Progenitor cell of endocrine pancreas (in vitro differentiated cells): ENCODE measurements at places on chromosomes 6 and 20.

DNA sequence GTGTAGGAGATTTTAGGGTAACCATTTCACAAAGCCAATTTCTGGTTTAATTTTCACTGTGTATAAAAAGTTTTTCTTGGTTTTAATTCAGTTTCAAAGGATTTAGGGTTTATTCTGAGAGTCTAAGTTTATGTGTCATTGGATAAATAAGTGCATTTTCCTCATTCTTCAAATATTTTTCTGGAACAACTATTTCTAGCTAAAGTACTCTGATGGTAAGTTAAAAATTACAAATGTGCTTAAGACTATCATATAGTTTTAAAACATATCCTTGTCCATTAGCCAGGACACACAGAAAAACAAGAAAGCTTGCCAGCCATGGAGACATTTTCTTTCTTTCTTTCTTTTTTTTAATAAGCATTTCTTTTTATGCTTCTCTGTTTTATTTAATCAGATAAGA lies 333.0 kb downstream of the RFPL4B start:
- no peak for DNase-seq

DNA sequence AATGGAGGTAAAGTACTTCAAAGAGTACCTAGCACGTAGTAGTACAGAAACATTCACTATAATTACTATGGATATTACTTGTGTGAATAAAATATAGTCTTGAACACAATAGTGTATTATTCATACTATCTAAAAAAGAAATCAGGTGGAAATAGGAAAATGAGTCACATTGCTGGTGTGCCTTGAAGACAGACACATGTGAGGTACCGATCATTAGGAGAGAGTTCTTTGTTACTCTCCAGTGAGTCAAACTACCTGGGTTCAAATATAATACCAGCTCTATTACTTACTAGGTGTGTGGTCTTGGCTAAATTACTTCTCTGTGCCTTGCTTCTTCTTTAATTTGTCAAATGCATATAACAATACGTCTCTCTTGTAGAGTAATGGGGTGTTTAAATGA lies 50.8 kb upstream of the BEND6 start:
- no peak for DNase-seq

DNA sequence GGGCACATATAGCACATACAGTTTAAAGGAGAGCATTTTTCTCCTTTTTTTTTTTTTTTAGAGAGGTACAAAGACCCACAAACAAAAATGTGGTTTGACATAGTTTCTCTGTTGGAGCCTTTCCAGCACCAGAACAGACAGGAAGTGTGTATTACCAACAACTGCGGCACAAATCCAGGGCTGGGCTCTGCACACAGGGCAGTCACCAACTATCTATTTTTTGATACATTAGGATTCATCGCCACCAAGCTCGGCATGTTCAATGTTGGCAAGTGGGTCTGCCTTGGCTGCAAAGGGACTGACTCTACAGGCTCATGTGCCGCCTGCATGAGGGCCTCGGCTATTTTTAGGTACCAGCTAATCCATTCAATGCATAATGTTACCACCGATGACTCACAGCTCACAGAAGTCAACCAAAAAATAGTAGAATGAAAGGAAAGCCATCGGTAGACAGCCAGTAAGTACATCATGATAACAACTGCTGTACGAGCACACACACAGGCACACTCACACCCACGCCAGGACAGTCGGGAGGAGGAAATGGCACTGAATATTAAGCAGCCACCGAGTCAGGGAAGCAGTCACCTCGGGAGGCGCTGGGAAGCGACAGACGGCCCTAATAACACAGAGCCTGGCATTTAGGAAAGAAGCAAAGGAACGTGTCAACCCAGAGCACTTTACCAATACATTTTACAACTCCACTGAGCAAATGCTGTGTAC lies 81.6 kb downstream of the GMPR start:
- DNase-seq: no peak

DNA sequence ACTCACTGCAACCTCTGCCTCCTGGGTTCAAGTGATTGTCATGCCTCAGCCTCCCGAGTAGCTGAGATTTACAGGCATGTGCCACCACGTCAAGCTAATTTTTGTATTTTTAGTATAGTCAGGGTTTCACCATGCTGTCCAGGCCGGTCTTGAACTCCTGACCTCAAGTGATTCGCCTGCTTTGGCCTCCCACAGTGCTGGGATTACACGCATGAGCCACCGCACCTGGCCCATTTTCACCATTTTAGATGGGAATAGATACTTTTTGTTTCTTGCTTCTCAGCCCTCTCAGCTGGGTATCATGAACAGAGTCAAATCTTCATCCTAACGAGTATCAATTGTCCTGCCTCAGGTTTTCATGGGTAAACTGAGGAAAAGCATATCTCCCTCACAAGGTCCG lies 235.0 kb downstream of the CDC5L start:
- DNase-seq: no peak

DNA sequence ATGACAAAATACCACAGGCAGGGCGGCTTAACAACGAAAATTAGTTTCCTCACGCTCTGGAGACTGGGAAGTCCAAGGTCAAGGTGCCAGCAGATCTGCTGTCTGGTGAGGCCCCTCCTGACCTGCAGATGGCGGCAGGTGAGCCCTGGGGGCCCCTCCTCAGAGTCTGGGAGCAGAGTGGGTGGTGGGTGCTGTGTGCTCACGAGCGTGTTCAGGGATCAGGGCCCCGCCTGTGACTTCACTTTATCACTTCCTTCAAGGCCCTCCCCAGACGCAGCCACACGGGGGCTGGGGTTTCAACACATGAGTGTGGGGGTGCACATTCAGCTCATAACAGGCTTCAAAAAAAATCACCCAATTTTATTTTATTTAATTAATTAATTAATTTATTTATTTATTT lies 39.3 kb downstream of the SLC2A4RG start:
- no peak for DNase-seq

- no peak for DNase-seq
Observed at GRCh38 chr6:27720607-27721580, 191.3 kb downstream of the OR2B2 start.

DNA sequence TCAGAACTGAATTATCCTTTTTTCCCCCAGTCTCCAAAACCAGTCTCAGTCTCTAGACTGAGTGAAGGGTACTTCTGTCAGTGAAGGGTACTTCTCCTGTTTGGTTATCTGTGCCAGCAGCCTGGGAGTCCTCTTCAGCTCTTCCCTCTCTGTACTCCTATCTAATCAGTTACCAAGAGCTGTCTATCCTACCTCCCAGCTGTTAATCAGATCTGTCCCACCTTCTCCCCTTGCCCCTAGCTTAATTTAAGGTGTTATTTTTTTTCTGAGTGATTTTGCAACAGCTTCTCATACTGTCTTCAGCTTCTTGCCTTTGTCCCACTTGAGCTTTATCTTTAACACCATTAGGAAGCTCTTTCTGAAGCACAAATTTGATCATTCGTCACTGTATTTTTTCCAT lies 491.9 kb upstream of the SOX4 start:
- DNase-seq: no peak

DNA sequence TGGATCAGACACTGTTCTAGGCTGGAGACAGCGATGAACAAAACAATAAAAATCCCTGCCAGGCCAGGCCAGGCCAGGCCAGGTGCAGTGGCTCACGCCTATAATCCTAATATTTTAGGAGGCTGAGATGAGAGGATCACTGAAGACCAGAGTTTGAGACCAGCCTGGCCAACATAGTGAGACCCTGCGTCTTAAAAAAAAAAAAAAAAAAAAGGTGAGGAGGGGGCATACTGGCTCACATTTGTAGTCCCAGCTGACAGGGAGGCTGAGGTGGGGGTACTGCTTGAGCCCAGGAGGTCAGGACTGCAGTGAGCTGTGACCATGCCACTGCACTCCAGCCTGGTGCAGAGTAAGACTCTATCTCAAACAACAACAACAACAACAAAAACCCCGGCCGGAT lies 4.5 kb downstream of the MUCL3 start:
- DNase-seq: no peak

- no peak for DNase-seq
Observed at GRCh38 chr6:38241200-38241871, 398.4 kb downstream of the BTBD9 start.

DNA sequence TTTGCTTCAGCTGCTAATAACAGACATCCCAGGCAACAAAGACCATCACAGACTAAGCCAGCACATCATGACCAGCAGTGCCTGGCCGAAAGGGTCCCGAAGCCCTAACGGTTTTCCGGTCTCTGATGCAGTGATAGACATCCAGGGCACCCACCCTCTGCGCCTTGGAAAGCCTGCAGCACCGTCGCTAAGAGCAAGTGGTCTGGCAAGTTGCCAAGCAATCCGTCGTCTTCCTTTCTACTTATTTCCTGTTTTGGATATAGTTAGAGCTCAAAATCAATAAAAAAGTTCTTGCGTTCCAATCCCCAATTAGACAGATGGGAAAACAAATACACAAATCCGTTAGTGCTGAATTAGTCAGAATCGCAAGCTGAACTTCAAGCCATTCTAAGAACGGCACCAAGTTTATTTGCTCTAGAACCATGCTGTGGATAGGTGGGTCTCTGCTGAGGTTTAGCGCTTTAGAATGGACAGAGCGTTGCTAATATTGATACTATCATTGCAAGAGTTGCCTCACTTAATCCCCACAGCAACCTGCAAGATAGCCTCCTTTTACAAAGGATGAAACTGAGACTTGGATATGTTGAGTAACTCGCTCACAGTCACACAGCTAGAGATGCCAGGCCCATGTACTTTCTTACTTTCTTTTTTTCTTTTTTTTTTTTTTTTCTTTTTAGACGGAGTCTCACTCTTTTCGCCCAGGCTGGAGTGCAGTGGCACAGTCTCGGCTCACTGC lies 163.3 kb upstream of the SNX9 start:
- DNase-seq: no peak
